ENCODE measurements at places on chromosomes 2 and 18.

- no peak for DNase-seq
Measured at GRCh38 chr2:133819906-133820305, 251.6 kb upstream of the NCKAP5 start.

DNA sequence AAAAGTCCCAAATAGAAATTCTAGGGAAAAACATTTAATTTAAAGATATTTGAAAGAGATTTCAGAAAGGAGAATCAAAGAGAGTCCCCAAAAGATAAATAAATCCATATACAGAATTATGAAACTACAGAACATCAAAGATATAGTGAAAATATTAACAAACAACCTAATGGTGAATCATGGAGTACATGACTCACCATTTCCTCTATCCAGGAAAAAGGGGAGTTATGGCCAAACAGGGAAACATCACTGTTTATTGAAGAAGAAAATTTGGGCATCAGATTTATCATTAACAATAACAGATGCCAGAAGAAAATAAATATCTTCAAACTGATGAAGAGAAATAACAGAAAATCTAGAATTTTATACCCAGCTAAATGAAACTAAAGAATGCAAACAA lies 448.3 kb downstream of the CDH2 start:
- DNase-seq: no peak

- no peak for DNase-seq
Measured at GRCh38 chr2:223043164-223043941, 8.6 kb upstream of the KCNE4 start.

DNA sequence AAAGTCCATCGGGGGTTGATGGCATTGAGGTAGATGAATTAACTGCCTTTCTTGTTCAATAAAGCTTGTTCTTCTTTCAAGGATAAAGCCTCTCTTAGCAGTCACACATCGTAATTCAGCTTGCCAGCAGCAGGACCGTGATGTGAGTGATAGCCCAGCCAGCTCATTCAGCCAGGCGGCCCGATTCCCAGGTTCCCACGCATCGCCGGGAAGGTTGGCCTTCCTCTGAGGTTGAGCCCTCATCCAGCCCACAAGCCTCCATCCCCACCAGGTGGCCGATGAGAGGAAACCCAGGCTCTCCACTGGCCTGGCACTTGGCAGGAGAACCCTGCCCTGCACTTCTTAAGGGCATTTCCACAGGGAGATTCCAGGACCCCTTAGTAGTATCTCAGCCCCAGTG lies 4.7 kb downstream of the AGAP1 start:
- DNase-seq: no peak

GRCh38 chr18:2850816-2851215 lies 4.0 kb downstream of the EMILIN2 start:
- DNase-seq: no peak

DNA sequence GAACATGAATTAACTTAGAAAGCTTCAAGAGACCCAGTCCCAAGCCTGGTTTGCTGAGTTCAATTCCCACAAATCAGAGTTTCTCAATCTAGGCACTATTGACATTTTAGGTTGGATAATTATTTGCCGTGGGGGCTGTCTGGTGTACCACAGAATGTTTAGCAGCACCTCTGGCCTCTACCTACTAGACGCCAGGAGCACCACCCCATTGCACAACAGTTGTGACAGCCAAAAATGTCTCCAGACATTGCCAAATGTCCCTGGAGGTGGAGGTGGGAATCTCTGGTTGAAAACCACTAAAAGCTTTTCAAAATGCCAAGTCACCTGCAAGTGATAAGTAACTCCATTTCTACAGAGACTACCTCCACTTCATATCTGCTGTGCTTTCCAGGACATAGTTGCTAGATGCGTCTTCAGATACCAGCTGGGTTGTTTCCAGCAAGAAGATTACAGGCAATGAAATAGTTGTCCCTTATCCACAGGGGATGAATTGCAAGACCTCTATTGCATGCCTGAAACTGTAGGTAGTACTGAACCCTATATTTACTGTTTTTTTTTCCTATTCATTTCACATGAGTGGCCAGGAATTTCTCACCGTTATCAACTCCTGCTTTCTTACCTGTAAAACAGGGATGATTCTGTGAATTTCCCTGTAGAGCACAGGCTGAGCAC lies 554.3 kb downstream of the ZEB2 start:
- no peak for DNase-seq

GRCh38 chr18:63534615-63535014 lies 7.6 kb upstream of the SERPINB12 start:
- no peak for DNase-seq

DNA sequence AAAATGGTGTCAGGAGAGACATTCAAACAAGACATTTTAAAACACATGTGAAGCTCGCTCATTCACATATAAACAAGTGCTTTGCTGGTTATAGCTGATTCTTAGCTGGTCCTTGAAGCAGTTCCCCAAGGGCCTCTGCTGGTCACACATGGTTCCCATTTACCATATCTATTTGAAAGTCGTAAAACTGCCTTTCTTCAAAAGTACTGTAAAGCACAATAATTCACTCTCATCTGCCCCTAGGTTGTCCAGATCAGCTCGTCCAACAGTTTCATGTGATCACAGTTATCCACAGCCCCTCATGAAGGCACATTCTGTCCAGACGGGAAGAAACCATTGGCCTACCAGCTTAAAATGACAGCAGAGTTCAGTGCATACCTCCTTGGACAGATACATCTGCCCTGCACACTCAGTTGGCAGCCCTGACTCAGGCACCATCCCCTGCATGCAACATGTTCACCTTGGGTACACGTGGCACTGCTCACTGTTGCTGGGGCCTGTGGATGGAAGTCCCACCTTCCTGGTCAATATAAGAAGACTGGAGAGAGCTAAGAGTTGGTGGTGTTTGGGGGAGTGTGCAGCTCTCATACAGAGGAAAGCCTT lies 108.0 kb upstream of the HAAO start:
- peak; percentile 38 for DNase-seq

GRCh38 chr18:49024804-49025421 lies 74.1 kb upstream of the SMAD7 start:
- no peak for DNase-seq

- no peak for DNase-seq
Measured at GRCh38 chr2:176612736-176613135, 343.5 kb downstream of the MTX2 start.

DNA sequence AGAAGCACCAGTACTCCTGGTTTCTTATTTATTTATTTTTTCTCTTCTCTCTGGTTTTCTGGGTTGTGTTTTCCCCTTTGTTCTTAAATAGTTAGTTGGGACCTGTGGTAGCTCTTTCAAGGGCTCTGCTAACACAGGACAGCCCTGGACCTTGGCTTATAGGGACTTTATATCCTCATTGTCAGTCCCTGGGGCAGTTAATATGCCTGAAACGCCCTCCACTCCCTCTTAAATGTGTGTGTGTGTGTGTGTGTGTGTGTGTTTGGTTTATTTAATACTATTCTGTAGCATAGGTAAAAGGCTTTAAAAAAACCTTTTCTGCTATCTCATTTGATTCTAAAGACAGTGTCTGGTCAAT lies 54.6 kb downstream of the GATA6 start:
- no peak for DNase-seq

GRCh38 chr2:240993446-240994170 lies 4.8 kb upstream of the SNED1 start:
- DNase-seq: peak; percentile 64

DNA sequence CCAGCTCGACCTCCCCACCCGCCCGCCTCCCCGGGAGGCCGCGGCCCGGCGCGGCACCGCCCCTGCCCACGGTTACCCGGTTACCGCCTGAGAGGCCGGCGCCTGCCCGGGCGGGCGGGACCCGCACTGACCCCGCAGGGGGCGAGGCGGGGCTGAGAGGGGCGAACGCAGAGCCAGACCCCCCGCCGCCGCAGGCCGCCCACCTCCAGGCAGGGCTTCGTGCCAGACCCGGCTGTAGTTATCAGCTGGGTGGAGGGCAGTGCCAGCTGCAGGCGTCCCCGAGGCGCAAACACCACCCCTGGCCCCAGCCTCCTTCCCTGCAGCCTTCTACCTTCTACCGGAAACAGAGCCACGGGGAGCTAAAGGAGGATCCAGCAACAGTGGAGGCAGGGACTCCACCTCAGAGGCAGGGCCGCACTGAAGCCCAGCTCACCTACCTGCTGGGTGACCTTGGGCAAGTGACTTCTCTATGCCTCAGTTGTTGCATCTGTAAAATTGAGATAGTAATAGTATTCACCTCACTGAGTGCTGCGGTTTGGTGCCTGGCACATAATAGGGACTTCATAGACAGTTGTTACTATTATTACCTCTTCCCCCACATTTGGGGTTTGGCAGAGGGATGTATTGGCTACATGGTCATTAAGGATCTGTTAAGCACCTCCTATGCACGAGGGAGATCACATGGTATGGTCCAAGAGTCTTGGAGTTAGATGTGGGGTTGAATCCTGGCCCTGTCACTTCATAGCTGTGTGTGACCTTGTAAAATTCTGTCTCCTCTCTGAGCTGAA lies 231.6 kb upstream of the SMAD2 start:
- no peak for DNase-seq

- no peak for DNase-seq
Measured at GRCh38 chr18:48206887-48207286, 202.3 kb downstream of the ZBTB7C start.

DNA sequence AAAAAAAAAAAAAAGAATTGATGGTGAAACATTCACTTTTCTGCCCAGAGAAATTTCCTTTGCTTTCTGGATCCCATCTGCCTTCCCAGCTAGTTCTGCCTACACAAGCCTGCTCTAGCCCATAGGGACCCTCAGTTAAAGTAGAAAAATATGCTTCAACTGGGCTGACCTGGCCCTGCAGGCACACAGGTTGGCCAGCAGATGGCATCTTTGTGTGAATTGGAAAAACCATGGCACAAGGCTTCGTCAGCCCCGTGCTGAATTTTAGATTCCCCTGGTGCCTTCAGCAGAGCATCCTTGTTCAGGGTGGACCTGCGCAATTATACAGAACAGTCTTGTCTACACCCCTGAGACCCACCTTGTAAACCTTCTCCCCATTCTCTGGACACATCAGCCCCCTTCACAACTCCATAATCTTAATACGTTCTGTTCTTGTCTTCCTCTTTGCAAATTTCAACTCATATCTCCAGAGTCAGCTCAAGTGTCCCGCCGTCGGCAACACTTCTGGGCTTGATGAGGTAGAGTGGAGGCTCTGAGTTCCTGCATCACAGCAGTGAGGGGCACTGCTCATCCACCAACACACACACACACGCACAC lies 114.5 kb downstream of the INSIG2 start:
- no peak for DNase-seq

GRCh38 chr2:94861308-94862152 lies 9.7 kb upstream of the TEKT4 start:
- no peak for DNase-seq

GRCh38 chr2:219183151-219183772 lies 5.2 kb downstream of the RETREG2 start:
- no peak for DNase-seq

DNA sequence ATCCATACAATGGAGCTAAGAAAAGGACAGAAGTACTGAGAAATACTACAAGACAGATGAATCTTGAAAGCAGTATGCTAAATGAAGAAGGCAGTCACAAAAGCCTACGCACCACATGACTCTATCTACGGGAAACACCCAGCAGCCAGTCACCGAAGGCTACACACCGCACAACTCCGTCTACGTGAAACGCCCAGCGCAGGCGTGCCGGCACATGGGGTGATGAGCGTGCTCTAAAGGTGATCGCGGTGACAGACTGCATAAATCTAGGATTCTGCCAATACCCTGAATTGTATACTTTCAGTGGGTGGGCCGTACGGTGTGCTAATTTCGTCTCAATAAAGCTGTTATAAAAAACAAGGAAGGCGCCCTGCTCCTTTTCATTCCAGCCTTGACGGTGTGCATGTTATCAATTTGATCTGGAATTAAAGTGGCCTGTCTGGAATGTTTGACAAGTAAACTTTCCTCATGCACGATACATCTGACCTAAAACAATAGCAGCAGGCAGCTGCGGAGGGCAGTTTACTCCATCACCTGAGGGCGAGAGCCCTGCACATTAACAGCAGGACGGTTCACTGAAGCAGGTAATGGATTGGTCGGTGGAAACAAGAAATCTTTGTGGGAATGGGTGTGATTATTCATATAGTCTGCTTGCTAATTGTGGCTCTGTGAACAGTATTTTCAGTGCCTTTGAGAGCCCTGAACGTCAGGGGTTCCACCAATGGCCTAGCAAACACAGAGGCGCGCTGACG lies 86.2 kb upstream of the SALL3 start:
- no peak for DNase-seq

GRCh38 chr2:85954590-85955458 lies 66.0 kb upstream of the ST3GAL5 start:
- no peak for DNase-seq

DNA sequence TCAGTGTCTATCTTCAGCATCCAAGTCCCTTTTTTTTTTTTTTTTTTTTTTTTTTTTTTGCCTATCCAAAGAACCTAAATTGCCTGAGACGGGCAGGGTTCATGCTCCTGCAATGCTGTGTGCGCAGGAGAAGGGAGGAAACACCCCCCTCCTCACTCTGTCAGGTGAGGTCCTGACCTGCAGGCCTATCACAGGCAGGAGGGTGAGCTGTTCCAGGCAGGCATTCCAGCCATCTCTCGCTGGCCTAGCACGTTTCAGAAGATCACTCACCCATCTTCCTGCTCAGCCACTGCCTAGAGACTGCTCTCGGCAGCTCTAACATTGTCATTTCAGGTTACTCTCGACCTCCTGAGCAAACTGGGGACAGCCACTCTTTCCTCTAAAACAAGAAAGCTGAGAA lies 48.4 kb upstream of the LAPTM4A start:
- no peak for DNase-seq

DNA sequence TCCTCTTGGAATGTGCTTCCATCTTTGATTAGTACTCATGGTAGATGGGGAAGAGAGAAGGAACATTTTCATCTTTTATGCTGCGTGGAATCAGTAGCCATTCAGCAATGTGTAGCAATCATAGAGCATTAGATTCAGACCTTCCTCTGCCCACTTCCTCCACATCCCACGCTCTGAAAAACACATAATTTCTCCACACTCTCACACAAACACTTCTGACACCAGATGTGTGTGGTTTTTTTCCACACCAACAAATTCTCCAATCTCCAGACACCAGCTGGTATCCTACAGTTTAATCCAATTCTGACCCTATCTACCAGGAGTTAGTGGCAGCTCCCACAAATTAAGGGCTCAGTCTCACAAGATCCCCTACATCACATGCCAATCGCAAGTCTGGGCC lies 103.3 kb downstream of the AOX1 start:
- no peak for DNase-seq

DNA sequence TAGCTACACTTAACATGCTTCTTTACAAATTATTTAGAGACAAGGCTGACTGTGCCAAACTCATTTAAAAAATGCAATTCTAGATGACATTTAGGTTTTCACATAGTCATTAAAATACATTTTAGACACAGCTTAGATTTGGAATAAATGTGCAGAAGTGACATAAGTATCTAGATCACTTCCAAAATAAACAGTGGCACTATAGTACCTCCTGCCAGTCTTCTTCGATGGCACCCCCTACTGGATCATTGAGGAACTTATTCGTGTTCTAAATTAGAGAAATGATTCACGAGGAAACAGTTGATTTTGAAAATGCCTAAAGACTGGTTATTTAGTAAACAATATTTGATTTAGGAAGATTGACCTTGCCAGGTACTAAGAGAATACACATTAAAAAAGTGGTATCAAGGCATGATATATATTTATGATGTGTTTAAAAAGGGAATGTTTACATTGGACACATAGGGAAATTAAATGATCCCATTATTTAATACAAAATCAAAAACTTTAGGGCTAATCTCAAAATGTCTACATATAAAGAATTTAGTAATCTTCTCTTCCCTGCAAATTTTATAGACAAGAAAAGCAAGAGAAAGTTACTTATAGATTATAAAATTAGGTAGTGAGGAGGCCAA lies 323.9 kb downstream of the XIRP2 start:
- no peak for DNase-seq

GRCh38 chr2:223328578-223328977 lies 273.6 kb downstream of the SCG2 start:
- no peak for DNase-seq

- DNase-seq: no peak
Measured at GRCh38 chr2:1004398-1004797, 53.7 kb downstream of the SNTG2 start.
